Fibroblast of gingiva (primary cell): ENCODE measurements at places on chromosomes 2 and 18.
A peak's percentile ranks its signal among the peaks of the same experiment; 100 is the strongest.

- DNase-seq = no peak
These were observed 98.6 kb downstream of the GALNT1 start for GRCh38 chr18:35680139-35680551.

- no peak for DNase-seq
These were observed 14.8 kb upstream of the SLC40A1 start for GRCh38 chr2:189595417-189595816.

- no peak for DNase-seq
These were observed 160.2 kb upstream of the SMAD2 start for GRCh38 chr18:48090702-48091101.

DNA sequence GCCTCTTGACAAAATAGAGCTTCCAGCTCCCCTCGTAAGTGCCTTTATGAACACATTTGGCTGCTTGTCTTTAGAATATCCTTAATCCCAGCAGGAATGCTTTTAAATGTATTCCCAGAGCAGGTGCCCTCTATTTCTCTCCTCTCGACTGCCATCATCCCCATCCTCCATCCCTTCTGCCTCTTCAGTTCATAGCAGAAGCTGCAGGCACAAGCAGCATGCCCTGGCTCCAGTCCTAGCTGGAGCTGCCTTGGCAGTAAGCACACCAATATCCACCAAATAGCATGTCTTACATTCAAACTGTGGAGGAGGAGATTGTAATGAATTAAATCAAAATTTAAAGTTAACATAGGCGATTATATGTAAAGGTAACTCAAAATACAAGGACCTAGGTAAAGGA is 891.3 kb upstream of the SLC39A10 start:
- DNase-seq = no peak

DNA sequence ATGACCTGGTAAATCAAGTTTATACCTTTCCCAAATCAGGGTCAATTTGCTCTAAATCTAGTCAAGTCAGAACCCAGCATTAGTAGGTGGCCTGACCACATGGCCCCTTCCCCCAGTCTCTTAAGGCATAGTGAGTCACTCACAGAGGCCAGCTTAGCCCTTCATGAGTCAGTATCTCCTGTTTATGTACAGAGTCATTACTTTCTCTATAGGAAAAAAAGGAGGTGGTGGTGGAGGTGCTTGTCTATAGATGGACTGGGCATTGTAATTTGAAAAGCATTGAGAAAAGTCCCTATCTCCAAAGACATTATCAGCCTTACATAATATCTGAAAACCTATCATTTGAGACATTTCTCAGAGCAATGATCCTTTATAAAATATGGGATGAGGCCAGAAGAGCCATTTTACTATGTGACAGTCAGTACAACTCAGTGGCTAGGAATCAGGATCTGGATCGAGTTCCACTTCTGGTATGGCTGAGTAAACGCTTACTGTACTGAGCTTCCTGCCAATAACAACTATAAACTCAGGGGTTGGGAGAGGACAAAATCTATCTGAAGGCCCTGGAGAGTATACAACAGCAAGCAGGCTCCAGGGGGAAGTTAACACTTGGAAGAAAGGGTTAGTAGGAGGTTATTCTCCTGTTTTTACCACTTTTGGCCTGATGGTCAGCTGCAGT is 22.5 kb upstream of the SIGLEC15 start:
- peak; percentile 92 for DNase-seq
